Activated CD8-positive, alpha-beta T cell treated with anti-CD3 and anti-CD28 coated beads for 36 hours (primary cell): ENCODE measurements at places on chromosomes 2 and 18. TPM values are rescaled to one million over a fixed set of nuclear protein-coding genes. Genes with fewer than 3 reads are reported as not detected.

GRCh38 chr2:123521854-123522253 is 503.2 kb upstream of the CNTNAP5 start:
- no peak for DNase-seq
- no peaks in the 10 kb centered on the region for H3K4me1 ChIP-seq
- H3K27me3 ChIP-seq = no peaks in the 10 kb centered on the region
- no peaks in the 10 kb centered on the region for H3K36me3 ChIP-seq

The FLACC1 gene
- total RNA-seq = 0.59 TPM

- no peaks in the 10 kb centered on the region for H3K27me3 ChIP-seq
- no peaks in the 10 kb centered on the region for H3K36me3 ChIP-seq
- no peak for DNase-seq
- H3K27ac ChIP-seq = no peak overlapping the region
Observed at GRCh38 chr2:96389736-96390135, 54.2 kb downstream of the NCAPH start.

DNA sequence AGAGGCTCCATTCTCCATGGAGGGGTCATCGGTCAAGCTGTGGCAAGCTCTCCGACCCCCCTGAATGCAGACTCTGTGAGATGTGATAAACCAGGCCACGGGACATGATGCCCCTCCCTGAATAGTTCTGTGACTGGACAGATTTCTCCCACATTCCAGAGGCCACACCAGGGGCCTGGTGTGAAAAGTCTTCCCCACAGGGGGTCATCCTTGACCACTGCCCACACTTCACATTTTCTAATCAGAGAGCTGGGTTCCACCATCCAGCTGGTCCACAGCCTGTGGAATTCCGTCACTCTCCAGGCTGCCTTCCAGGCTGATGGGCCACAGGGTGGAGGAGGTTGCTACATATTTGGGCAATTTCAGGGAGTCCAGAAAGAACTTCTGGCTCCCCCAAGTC is 51.3 kb upstream of the CYRIA start:
- no peak overlapping the region for H3K4me3 ChIP-seq
- DNase-seq = no peak
- no peak overlapping the region for H3K27ac ChIP-seq
- H3K36me3 ChIP-seq = no peaks in the 10 kb centered on the region
- no peaks in the 10 kb centered on the region for H3K4me1 ChIP-seq

DNA sequence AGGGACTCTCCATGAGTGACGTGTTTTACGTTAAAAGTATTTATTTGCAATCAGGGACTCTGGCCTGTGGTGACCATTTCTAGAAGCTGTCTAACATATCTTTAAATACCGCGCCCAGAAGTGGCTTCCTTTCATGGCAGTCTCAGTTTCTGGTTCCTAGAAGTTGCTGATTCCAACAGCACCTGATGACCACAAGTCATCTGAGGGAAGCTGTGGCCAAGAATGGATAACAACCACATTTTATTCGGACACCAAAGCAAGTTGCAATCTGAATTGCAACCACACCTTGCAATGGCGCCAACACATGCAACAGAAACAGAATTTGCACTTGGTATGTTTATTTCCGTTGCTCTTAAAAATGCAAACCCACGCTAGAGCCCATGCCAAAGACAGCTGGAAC is 33.1 kb downstream of the MEX3C start:
- H3K27ac ChIP-seq = no peak overlapping the region
- peaks cover 6% of the 10 kb centered on the region for H3K36me3 ChIP-seq
- no peak for DNase-seq
- H3K27me3 ChIP-seq = no peaks in the 10 kb centered on the region
- no peak overlapping the region for H3K4me3 ChIP-seq

- peaks cover 72% of the 10 kb centered on the region for H3K4me1 ChIP-seq
- no peak for DNase-seq
- peaks cover 43% of the 10 kb centered on the region for H3K36me3 ChIP-seq
- no peak overlapping the region for H3K4me3 ChIP-seq
- no peaks in the 10 kb centered on the region for H3K27me3 ChIP-seq
Observed at GRCh38 chr2:105815401-105815800, 70.7 kb downstream of the NCK2 start.

The KLHL29 gene
- total RNA-seq = 1.2 TPM

DNA sequence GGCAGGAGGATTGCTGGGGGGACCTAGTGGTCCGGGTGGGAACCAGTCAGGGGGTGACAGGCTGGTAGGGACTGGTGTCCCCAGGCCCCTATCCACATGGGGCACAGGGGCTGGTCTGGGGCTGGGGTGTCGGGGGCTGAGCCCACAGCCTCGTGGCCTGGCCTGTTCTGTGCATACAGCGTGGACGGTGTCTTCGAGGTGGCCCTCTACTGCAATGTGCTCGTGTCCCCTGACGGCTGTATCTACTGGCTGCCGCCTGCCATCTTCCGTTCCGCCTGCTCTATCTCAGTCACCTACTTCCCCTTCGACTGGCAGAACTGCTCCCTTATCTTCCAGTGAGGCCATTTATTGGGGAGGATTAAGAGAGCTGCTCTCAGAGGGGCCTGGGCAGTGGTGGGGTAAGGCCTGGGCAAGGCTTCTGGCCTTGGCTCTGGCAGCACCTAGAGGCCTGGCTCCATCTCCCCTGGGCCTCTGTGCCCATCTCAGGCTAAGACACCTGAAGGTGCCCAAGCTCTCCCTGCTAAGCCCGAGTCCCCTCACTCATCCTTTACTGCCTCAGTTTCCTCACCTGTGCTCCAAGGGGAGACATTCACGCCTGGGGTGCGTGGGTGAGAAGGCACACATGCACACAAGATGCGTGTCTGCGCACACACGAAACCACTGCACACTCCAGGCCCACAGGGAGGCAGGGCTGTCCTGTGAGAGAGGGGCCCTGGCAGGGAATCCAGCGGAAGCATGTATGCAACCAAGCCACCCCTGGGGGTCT is 1.9 kb downstream of the CHRNG start:
- peaks cover 12% of the 10 kb centered on the region for H3K36me3 ChIP-seq
- H3K27ac ChIP-seq = no peak overlapping the region
- peaks cover 14% of the 10 kb centered on the region for H3K4me1 ChIP-seq
- no peak for DNase-seq

DNA sequence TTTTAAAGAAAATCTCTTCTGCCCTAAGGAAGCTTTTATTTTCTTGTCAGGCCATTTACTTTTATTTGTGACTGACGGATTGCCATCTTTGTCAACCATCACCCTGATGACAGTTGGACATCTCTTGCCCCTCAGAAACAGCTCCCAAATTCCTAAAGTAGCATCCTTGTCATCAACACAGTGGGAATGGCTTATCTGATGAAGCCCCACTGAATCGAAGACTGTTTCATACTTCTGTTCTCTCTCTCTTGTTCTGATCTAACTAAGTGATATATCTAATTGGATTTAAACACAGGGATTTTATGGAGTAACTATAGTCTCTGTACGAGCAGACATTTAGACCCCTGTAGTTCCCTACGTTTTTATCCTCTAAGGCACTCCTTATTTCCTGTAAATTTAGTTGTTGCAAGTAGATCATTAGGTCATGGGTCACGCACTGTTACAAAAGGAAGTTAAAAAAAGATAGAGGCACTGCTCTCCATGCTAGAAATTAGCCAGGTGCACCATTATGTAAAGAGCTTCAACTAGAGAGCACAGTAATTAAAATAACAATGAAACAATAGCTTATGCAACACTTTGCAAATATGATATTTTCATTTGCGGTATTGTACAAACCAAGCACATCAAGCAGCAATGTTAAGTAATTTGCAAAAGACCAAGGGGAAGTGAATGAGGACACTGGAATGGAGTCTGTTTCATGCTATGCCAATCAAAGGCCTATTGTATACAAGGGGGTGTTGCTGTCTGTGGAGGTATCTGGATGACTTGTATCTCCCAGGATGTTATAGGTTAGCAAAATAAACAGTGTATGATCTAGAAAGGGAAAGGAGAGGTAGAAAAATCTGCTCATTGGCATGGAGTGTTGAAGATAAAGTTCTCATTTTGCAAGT is 284.7 kb downstream of the LRRTM1 start:
- no peak overlapping the region for H3K4me3 ChIP-seq
- no peak for DNase-seq
- no peaks in the 10 kb centered on the region for H3K4me1 ChIP-seq
- no peaks in the 10 kb centered on the region for H3K36me3 ChIP-seq
- no peaks in the 10 kb centered on the region for H3K27me3 ChIP-seq

- H3K4me3 ChIP-seq = no peak overlapping the region
- no peaks in the 10 kb centered on the region for H3K27me3 ChIP-seq
- no peak overlapping the region for H3K27ac ChIP-seq
Observed at GRCh38 chr2:72605836-72606442, 219.9 kb downstream of the EXOC6B start.

The FAM237A gene
- total RNA-seq = not detected

The HOXD1 gene
- not detected for total RNA-seq

The DPYSL5 gene
- not detected for total RNA-seq

DNA sequence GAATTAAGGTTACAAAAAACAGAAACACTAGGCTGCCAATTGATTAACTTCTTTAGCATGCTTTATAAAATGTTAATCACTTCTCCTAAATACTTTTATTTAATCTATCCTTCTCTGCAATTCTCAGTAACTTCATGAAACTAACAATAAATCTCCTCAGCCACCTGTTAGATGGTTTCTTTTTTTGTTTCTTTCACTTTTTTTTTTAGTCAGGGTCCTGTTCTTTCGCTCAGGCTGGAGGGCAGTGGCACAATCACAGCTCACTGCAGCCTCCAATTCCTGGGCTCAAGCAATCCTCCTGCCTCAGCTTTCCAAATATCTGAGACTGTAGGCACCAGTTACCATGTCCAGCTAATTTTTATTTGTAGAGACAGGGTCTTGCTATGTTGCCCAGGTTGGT is 213.4 kb upstream of the STK17B start:
- no peak overlapping the region for H3K27ac ChIP-seq
- DNase-seq = no peak
- H3K4me1 ChIP-seq = peaks cover 2% of the 10 kb centered on the region
- peaks cover 2% of the 10 kb centered on the region for H3K27me3 ChIP-seq
- no peak overlapping the region for H3K4me3 ChIP-seq
- H3K36me3 ChIP-seq = no peaks in the 10 kb centered on the region

- H3K27ac ChIP-seq = no peak overlapping the region
- H3K4me1 ChIP-seq = no peaks in the 10 kb centered on the region
- no peak for DNase-seq
- H3K27me3 ChIP-seq = no peaks in the 10 kb centered on the region
Observed at GRCh38 chr2:239058766-239059165, 210.9 kb downstream of the TWIST2 start.

The TMEM247 gene
- not detected for total RNA-seq

The HAAO gene
- total RNA-seq = 0.63 TPM

DNA sequence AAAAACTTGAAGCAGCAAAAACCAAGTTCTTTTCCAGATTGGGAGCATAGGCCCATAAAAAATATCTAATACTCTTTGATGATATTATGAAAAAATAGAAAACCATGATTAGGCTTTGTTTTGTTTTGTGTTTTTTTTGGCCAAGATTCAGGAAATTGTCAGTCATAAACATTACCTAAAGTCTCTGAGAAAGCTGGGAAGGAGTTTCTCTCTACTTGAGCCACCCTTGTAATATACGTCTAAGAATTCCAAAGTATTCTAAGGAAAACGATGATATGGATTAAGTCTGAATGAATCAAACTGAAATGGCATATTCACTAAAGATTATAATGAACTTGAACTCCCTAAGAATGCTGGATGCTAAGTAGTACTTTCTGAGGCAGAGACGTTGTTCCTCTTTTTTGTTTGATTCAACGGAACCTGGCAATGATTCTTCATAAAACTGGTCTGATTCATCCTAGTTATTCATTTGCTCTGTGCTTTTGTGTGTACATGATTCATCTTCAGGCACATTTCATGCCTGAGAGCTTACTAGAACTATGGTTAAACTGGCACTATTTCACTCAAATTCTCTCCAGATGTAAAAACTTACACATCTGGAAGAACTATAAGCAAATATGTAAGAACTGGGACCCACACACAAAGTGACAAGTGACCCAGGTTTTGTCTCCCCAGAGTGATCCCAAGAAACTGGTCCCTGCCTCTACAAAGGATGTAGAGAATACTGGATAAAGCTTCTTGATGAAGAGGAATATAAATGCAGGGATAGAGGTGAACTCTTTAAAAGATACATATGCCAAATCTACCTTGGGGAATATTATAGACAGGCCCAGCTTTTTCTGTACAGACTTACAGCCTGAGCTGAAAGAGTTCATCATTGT is 159.7 kb downstream of the DOCK10 start:
- DNase-seq = no peak
- peak overlapping the region; percentile 70 for H3K27ac ChIP-seq
- H3K27me3 ChIP-seq = no peaks in the 10 kb centered on the region
- H3K36me3 ChIP-seq = peaks cover 88% of the 10 kb centered on the region
- no peak overlapping the region for H3K4me3 ChIP-seq

DNA sequence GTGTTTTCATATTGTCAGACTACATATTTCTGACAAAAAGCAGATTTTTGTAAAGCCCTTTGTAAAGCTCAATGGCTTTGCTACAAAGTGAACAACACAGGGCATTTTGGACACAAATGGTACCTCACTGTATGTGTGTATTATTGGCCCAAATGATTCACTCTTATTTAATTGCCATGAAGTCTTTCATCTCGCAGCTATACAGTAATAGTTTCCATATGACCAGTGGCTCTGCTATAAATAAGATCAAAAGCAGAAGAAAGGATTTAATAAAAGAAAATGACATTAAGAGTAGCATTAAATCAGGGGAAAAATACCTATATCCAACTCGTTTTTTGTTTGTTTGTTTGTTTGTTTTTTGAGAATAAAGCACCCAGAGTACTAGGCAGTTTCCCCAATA is 284.0 kb upstream of the CCDC68 start:
- H3K36me3 ChIP-seq = no peaks in the 10 kb centered on the region
- peaks cover 1% of the 10 kb centered on the region for H3K27me3 ChIP-seq
- no peak overlapping the region for H3K4me3 ChIP-seq
- no peak overlapping the region for H3K27ac ChIP-seq

DNA sequence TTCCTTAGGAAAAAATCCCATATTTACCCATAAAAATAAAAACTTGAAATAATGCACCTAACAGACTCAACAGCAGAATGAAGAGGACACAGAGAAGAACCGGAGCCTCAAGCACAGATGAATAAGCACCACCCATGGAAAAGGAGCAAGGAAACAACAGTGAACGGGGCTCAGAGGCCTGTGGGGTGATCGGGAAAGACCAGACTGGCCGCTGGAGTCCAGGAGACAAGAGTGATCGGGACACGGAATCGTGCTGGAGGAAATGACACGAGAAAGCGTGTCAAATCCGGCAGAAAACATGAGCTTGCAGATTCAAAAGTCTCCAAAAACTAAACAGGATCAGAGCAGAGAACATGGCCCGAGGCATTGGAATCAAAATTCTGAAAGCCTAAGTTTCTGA is 448.0 kb upstream of the SALL3 start:
- H3K4me3 ChIP-seq = no peak overlapping the region
- no peak for DNase-seq
- peaks cover 12% of the 10 kb centered on the region for H3K27me3 ChIP-seq
- no peak overlapping the region for H3K27ac ChIP-seq
- H3K4me1 ChIP-seq = no peaks in the 10 kb centered on the region
- no peaks in the 10 kb centered on the region for H3K36me3 ChIP-seq

- H3K36me3 ChIP-seq = no peaks in the 10 kb centered on the region
- no peak overlapping the region for H3K27ac ChIP-seq
- no peak overlapping the region for H3K4me3 ChIP-seq
- peaks cover 5% of the 10 kb centered on the region for H3K4me1 ChIP-seq
Observed at GRCh38 chr2:39620067-39620466, 45.6 kb upstream of the TMEM178A start.

DNA sequence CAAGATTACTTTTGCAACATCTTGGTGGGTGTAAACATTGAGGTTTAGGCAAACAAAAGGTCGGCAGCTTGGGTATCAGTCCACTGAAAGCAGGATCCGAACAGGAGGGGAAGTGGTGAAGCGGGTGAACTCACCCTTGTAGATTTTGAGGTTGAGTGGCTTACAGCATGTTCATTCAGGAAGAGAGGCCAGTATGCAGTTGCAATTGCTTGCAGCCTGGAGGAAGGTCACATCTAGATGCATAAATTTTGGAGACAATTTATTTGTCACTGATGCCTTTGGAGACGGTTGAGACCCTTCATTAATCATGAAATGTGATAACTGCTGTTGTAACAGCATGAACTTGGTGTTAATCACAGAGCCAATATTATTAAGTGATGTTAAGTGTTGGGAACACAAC is 131.1 kb downstream of the LTBP1 start:
- H3K4me1 ChIP-seq = no peaks in the 10 kb centered on the region
